ENCODE measurements at places on chromosomes 1 and 21. TPM values are rescaled to one million over a fixed set of nuclear protein-coding genes. Genes with fewer than 3 reads are reported as not detected.

DNA sequence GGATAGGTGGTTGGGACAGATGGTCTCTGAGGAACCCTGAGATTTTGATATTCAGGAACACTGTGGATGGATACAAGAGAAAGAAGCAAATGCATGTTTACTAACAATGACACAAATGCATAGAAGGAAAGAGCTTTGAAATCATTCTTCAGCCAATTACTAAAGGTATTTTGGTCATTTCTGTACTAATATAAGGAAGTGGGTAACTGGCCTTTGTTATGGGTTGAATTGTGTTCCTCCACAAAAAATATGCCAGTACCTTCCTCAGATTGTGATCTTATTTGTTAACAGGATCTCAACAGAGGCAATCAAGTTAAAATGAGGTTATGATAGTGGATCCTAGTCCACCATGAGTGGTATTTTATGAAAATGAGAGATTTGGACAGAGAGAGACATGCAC lies 68.7 kb upstream of the KCNA3 start:
- DNase-seq: no peak

- no peak for DNase-seq
These were observed 97.5 kb upstream of the EDN2 start for GRCh38 chr1:41582004-41582325.

DNA sequence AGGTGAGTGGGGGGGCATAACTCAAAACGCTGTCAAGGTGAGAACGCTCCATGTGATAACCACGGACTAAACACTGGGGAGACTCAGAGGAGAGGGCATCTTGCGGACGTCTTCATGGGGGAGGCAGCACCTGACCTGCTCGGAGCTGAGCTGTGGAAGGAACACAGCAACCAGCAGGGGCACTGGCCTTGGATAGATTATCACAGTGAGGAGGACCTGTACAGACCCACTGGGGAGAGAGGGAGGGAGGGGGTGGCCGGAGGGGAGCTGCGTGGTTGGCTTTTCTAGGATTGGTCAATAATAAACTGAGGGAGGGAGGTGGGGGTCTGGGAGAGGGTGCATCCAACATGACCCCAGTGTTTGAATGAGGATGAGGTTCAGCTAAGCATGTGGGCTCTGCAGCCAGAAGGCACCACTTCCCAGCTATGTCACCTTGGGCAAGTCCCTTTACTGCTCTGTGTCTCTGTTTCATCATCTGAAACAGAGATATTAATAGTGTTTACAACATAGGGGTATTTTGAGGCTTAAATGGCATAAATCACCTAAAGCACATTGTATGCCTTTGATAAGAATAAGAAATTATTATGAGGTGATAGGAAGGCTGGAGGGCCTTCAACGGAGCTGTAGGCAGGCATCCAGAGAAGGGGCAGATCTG lies 123.3 kb downstream of the GRIK3 start:
- no peak for DNase-seq

The DMRTA2 gene
- total RNA-seq: 15.0 TPM

The SPRR2G gene
- not detected for total RNA-seq

The ITLN2 gene
- total RNA-seq: not detected

All from SJSA1 (cell line).